HCT116 (cell line): ENCODE measurements at places on chromosomes 7 and 10. TPM values are rescaled to one million over a fixed set of nuclear protein-coding genes. Genes with fewer than 3 reads are reported as not detected.

- no peak for DNase-seq
- no peak overlapping the region for H3K4me3 ChIP-seq
- H3K36me3 ChIP-seq, result no peaks in the 10 kb centered on the region
- H3K4me1 ChIP-seq, result no peaks in the 10 kb centered on the region
- H3K27ac ChIP-seq, result no peak overlapping the region
- H3K27me3 ChIP-seq, result no peaks in the 10 kb centered on the region
These were observed 79.5 kb downstream of the TCERG1L start for GRCh38 chr10:131231965-131232541.

DNA sequence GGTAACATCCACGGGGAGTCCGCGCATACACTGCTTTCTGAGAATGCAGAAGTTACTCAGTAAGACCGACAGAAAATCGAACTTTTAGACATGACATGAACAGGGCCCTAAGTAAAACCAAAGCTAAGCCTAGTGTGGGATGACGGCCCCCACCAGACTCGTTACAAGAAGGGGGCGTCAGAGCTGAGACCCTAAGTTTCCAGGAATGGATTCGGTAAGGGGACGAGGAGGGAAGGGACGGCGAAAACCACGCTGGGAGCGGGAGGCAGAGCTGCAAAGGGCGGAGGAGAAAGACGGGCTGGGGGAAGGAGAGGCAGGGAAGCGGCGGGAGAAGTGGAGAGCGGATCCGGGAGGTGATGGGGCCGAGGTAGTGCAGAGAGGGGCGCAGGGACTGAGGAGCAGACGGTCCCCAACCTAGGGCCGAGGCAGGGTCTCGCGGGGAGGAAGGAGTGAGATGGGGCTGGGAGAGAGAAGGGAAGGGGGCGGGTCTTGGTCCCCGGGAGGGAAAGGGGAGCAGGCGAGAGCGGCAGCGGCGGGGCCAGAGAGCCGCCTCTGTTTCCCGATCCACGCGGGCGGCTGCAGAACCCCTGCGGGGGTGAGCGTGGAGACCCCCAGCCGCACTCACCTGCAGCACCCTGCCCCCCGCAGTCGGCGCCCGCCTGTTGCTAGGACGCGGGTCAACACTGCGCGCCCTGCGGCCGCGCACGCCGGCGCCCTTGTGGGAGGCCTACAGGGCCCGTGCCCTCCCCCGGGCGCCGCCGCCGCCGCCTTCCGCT, 513 bp downstream of the ODAD2 start:
- H3K36me3 ChIP-seq, result no peaks in the 10 kb centered on the region
- peak overlapping the region; percentile 63 for H3K4me3 ChIP-seq
- H3K4me1 ChIP-seq, result peaks cover 5% of the 10 kb centered on the region; the same call in 1 of the 2 replicates
- H3K27ac ChIP-seq, result peak overlapping the region; percentile 92
- no peaks in the 10 kb centered on the region for H3K27me3 ChIP-seq
- no peak for DNase-seq

GRCh38 chr10:1654811-1655356, 82.4 kb downstream of the ADARB2 start:
- no peaks in the 10 kb centered on the region for H3K4me1 ChIP-seq
- H3K27me3 ChIP-seq, result peaks cover 8% of the 10 kb centered on the region; the same call in 1 of the 2 replicates
- no peak for DNase-seq
- no peak overlapping the region for H3K4me3 ChIP-seq

SCART1 gene
- 3.7 TPM for total RNA-seq

GRCh38 chr7:631291-631711, 95.2 kb upstream of the DNAAF5 start:
- H3K4me1 ChIP-seq, result peaks cover 8% of the 10 kb centered on the region
- no peaks in the 10 kb centered on the region for H3K36me3 ChIP-seq
- H3K27ac ChIP-seq, result no peak overlapping the region

DNA sequence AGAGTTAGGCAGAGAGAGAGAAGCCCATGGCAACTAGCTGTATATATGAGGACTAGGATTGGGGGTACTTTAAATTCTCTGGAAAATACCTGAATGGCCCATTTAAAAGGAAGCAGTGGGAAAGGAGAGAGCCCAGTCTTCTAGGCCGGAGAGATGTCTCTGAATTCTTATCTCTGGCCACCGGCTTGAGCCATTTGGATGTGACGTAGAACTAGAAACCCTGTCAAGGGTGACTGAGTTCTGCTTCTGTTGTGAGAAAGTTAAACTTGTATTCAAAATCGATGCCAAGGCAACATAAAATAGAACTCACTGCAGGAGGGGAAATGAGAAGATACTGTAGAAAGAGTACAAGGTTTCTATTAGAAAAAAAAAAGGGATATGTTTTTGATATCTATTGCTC, 6.3 kb upstream of the GSTK1 start:
- no peaks in the 10 kb centered on the region for H3K27me3 ChIP-seq
- H3K4me3 ChIP-seq, result no peak overlapping the region
- DNase-seq, result no peak
- no peaks in the 10 kb centered on the region for H3K36me3 ChIP-seq
- H3K27ac ChIP-seq, result no peak overlapping the region

GRCh38 chr7:134515569-134516468, 11.5 kb upstream of the AKR1B10 start:
- peaks cover 49% of the 10 kb centered on the region for H3K4me1 ChIP-seq
- H3K4me3 ChIP-seq, result no peak overlapping the region
- peak; percentile 68 for DNase-seq
- H3K27ac ChIP-seq, result peak overlapping the region; percentile 39; the same call in 1 of the 2 replicates
- no peaks in the 10 kb centered on the region; the same call in 1 of the 2 replicates for H3K27me3 ChIP-seq

GRCh38 chr7:92824901-92825480, 11.4 kb downstream of the CDK6 start:
- H3K4me1 ChIP-seq, result peaks cover 3% of the 10 kb centered on the region; the same call in 1 of the 2 replicates
- no peak overlapping the region for H3K4me3 ChIP-seq
- peaks cover 3% of the 10 kb centered on the region; the same call in 1 of the 2 replicates for H3K36me3 ChIP-seq
- no peak for DNase-seq

FAM237B gene
- not detected for total RNA-seq

DNA sequence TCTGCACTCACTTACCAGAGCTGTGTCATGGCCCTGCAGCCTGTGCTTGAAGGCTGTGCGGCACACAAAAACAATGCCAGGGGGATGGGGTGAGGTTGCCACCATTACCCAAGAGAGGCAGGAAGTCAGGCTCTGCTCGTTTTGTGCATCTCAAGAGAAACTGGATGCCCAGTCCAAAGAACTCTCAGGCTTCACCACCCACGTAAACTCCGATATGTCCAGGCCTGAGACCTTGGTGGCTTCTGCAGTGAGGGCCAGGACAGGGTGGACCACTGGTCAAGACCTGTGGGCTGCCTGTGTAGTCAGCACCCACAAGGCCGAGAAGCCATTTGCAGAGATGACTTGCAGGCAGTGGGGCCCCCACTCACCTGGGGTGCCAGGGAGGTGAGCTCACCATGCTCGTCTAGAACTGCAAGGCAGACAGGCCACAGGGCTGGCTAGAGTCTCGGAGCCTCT, 54.7 kb upstream of the EBF3 start:
- H3K27ac ChIP-seq, result no peak overlapping the region
- H3K36me3 ChIP-seq, result no peaks in the 10 kb centered on the region
- H3K4me3 ChIP-seq, result no peak overlapping the region
- H3K27me3 ChIP-seq, result no peaks in the 10 kb centered on the region

SPACDR gene
- total RNA-seq, result 1.7 TPM

CALML5 gene
- total RNA-seq, result not detected

DNA sequence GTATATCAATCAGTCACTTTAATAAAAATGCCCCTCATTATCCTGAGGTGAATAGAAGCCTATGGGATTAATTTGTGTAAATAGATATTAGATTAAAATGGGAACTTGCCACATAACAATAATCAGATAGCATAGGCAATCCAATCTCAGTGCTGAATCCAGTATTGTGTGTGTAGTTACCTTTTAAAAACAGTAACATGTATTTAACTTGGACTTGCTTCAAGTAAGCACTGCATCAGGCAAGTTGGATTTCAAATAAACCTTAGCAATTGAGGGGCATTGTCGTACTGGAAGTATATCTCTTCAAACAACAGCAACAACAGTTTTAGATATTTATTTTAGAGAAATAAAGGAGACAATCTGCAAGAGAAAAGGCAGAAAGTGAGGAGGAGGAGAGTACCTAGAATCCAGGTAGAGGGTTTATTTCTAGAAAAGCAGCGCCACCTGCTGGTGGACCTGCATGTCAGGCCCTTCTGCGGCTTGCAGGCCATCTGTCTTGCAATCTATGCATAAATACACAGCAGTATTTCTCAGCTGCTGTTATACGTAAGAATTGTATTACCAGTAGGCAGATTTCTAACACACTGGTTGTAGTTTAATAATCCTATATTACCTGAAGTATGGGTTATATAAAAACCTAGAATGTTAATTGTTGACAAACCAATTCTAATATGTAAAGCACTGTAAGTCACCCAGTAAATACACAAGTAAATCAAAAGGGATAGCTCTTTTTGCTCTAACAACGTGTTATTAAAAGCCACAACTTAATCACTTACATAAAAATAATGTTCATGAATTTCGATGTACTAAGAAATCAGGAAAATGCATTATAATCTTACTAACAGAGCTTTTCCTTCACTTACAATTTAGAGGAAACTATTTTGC, 652.8 kb downstream of the KCNMA1 start:
- peak; percentile 63 for DNase-seq
- H3K4me3 ChIP-seq, result no peak overlapping the region
- H3K27ac ChIP-seq, result no peak overlapping the region
- no peaks in the 10 kb centered on the region for H3K4me1 ChIP-seq
- no peaks in the 10 kb centered on the region for H3K36me3 ChIP-seq

DNA sequence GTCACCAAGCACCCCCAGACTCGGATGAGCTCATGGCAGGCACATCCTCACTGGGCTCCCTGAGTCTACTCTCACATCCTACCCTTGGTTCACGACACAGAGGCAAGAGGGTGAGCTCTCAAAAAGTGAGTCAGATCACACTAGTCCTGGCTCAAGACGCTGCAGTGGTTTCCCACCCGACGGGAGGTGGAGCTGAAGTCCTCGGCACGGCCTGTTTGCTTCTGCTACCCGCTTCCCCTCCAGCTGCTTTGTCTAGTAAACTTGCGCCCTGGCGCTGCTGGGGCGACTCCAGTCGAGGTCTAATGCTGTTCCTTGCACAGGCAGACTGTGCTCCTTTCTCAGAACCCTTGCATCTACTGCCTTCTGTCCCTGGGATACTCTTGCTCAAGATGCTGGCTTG, 13.5 kb upstream of the SFMBT2 start:
- no peak overlapping the region for H3K27ac ChIP-seq
- H3K36me3 ChIP-seq, result no peaks in the 10 kb centered on the region
- H3K4me3 ChIP-seq, result no peak overlapping the region
- no peaks in the 10 kb centered on the region for H3K4me1 ChIP-seq
- DNase-seq, result no peak

GDF2 gene
- not detected for total RNA-seq

DNA sequence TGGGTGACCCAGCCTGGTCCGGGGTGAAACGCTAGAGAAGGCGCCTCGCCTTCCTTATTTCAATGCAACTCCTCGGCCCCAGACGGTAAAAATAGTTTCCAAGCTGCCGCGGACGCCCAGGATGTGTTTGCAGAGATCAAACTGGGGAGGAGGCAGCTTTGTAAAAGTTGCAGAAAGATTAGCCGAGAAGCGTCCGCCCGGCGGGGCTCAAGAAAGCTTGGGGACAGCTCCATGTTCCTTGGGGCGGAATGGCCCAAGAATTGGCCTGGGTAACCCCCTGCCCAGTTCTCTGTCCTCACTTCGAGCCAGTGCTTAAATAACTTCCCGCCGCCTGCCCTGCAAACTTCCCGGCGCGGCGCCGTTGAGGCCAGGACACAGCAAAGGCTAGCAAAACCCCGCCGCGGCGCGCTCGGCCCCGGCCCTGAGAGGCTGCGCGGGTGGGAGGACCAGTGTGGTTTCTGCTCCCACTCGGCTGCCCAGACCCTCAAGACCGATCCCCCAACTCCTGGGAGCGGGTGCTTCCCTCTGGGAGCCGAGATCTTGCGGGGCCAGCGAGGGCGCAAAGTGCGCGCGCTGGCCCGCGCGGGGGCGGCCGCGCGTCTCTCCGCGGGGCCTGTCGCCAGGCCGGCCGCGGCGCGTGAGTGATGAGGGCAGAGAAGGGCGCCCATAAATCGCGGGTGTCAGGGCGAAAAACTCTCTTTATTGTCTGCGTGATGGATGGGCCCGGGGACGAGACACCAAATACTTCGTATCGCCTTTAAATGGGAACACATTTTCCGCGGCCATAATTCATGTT, 6.3 kb upstream of the ZNF503 start:
- no peak for DNase-seq
- peaks cover 18% of the 10 kb centered on the region; the same call in 1 of the 2 replicates for H3K4me1 ChIP-seq

- DNase-seq, result no peak
- no peaks in the 10 kb centered on the region for H3K4me1 ChIP-seq
- H3K27ac ChIP-seq, result no peak overlapping the region
These were observed 41.2 kb downstream of the TACR2 start for GRCh38 chr10:69375307-69376151.

- H3K27ac ChIP-seq, result no peak overlapping the region
- H3K27me3 ChIP-seq, result no peaks in the 10 kb centered on the region
- DNase-seq, result no peak
These were observed 3.7 kb downstream of the OGA start for GRCh38 chr10:101814466-101815071.

GRCh38 chr7:42102301-42102700, 134.7 kb downstream of the GLI3 start:
- no peak for DNase-seq
- no peak overlapping the region for H3K4me3 ChIP-seq
- no peak overlapping the region for H3K27ac ChIP-seq
- no peaks in the 10 kb centered on the region for H3K27me3 ChIP-seq
- no peaks in the 10 kb centered on the region for H3K36me3 ChIP-seq

GRCh38 chr7:120927454-120928103, 23.0 kb upstream of the ING3 start:
- H3K27me3 ChIP-seq, result no peaks in the 10 kb centered on the region
- H3K4me1 ChIP-seq, result no peaks in the 10 kb centered on the region
- H3K27ac ChIP-seq, result no peak overlapping the region
- DNase-seq, result no peak

PAOX gene
- total RNA-seq, result 3.5 TPM

TMEM213 gene
- total RNA-seq, result not detected

- no peak overlapping the region for H3K27ac ChIP-seq
- DNase-seq, result no peak
- H3K27me3 ChIP-seq, result no peaks in the 10 kb centered on the region
- no peaks in the 10 kb centered on the region for H3K36me3 ChIP-seq
- no peak overlapping the region for H3K4me3 ChIP-seq
These were observed 220.6 kb downstream of the ARHGAP12 start for GRCh38 chr10:31708046-31708445.

- peak; percentile 51 for DNase-seq
- H3K36me3 ChIP-seq, result no peaks in the 10 kb centered on the region
- peaks cover 21% of the 10 kb centered on the region for H3K4me1 ChIP-seq
- no peaks in the 10 kb centered on the region for H3K27me3 ChIP-seq
These were observed 1.1 kb downstream of the EFCAB10 start for GRCh38 chr7:105580022-105580740.
